Germinal center (tissue), 1 donor: ENCODE measurements at places on chromosomes 3 and 15.

DNA sequence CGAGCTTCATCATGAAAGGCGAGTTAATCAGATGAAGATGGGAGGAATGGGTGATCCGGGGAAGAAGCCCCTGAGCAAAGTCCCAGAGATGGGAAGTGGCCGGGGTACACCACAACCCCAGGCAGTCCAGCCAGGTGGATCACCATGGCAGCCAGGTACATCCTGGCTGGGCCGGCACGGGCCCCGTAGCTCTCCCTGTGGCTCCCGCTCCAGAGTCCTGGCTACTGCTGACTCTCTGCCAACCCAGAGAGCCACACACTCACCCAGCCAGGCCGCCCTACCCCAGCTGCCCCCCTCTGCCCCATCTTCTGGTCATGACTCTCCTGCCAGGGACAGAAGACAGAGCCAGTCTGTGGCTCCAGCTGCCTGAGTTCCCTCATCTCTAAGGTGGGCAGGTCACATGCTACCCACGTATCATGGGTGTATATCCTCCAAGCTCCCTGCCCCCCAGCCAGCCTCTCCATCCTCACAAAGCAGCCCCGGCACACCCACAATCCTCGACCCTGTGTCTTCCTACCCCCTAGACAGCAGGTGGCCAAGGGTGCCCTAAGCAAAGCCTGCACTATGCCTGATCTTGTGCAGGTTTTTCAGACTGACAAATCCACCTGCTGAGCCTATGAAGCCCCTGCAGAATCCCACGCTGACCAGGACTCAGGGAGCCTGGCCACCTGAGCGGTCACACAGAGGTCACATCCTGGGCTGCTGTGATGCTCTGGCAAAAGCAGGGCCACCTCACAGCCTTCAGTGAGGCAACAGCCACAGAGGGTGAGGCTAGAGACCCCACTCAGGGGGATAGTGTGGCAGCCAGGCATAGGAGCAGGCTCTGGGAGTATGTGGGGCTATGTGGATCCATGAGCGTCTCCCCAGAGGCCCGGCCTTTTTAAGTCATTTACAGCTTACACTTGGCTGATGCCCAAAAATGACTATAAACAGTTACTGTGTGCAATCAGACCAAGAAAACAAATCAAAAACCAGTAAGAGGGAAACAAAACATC, 13.2 kb downstream of the XXYLT1 start:
- no peak for DNase-seq

DNA sequence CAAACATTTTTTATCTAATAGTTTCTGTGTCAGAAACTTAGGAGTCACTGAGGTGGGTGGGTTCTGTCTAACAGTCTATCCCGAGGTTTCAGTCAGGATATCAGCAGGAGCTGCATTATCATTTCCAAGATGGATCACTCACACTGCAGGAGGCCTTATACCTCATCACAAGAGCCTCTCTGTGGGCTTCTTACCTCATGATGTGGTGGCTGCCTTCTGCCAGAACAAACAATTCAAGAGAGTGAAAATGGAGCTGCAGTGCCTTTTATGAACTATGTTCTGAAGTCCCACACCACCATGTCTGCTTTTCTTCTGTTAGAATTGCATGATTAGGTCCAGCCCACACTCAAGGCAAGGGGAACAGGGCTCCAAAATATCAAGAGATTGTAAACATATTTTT, 27.9 kb downstream of the RFX7 start:
- DNase-seq = no peak

DNA sequence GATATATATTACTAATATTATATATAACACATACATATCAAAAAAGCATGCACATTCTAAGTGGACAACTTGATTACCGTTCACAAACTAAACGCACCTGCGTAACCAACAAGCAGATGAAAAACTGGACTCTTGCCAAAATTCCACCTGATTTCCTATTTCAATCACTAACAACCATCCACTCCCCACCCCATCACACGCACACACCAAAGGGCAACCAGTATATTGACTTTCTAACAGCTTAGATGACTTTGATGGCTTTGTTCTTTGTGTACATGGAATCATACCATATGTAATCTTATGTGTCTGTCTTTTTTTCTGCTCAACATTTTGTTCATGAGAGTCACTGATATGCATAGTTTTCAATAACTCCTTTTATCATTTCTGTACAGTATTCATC, 496.8 kb upstream of the ARRDC4 start:
- DNase-seq = no peak

DNA sequence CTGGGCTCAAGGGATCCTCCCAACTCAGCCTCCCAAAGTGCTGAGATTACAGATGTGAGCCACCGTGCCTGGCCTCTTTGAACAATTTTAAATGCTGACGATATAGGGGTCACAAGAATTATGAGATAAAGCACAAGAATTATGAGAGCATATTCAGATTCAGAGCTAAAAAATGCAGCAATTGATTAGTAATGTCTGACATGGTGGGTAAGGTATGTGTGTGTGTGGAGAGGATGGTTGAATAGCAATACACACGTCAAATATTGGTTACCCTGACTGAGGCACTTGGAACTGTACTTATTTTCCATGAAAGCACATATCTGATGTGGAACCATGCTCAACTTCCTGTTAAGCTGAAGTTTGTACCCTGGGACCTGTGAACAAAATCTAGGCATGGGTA, 115.6 kb downstream of the EOMES start:
- DNase-seq = no peak

GRCh38 chr3:172087198-172087597, 47.8 kb downstream of the FNDC3B start:
- DNase-seq = no peak

DNA sequence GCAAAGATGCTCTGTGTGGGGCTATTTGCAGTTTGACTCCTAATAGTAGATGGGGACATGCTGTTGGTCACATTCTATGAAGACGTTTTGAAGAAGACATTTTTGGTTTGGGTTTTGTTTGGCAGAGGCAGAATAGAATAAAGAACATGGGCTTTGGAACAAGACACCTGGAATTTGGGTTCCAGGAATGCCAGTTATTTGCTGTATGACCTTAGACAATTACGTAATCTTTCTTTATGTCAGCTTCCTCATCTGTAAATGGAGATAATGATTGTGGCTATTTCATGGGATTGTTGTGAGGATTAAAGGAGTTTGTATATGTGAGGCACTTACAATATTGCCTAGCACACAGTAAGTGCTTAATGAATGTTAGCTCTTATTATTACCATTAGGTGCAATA, 91.6 kb downstream of the MESD start:
- DNase-seq = no peak

DNA sequence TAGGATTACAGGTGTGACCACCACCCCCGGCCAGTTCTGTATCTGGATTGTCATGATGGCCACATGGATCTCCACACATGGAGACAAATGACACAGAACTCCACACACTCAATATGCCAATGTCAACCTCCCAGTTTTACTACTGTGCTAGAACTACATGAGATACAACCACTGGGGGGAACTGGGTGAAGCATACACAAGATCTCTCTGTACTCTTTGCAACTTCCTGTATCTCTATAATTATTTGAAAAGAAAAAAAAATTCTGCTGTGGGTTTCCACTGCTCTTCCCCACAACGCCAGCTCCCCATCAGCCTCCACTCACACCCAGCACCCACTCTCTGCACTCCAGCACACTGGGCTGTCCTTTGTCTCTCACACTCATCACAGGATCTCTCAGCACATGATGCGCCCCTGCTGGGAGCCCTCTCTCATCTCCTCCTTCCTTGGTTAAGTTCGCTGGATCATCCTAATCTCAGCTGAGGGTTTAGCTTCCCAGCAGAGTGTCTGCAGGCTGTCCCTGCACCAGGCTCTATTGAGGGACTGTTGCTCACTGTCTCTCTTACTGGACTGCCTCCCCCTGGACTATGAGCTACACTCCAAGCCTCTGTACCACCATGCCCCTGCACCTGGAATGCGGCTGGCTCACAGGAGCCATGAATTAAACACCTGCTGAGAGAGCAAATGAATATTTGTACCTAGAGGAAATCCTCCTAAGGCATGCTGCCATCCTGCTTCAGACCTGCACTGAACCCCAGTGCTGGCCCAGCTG, 10.7 kb upstream of the RAB43 start:
- DNase-seq = no peak

DNA sequence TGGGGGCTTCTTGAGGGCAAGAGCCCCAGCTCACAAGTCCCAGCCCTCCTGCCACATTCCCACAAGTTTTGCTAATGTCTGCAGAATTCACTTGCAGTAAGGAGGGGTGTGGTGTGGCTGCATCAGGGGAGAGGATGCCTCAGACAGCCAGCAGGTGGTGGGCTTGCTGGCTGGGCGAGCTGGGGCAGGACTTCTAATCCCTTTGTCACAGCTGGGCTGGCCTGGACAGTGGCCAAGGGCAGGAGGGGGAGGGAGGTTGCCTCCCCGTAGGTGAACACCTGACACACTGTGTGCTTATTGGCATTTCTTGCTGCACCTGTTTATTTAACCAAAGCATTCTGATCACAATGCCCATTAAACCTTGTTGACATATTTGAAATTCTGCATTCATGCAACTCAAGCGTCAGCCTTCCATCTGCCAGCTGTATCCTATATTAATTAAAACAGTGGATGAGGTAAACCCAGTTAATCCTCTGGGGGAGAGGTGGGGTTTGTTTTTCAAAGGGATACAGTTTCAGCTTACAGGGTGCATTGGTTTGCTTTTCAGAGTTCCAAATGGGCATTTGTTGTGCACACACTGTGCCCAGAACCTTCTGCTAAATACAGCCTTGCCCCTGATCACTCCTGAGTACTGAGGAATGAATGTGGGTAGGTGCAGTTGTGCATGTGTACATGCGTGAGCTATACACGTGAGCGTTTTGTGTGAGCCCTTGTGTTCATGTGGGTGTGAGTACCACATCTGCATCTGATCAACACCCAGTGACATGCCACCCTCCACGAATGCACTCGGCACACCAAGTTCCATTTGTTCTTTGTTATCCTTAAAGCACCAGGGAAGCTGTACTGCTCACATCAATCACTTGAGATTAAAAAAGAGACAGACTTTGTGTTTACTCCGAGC, 268.7 kb downstream of the XXYLT1 start:
- peak; percentile 60 for DNase-seq

DNA sequence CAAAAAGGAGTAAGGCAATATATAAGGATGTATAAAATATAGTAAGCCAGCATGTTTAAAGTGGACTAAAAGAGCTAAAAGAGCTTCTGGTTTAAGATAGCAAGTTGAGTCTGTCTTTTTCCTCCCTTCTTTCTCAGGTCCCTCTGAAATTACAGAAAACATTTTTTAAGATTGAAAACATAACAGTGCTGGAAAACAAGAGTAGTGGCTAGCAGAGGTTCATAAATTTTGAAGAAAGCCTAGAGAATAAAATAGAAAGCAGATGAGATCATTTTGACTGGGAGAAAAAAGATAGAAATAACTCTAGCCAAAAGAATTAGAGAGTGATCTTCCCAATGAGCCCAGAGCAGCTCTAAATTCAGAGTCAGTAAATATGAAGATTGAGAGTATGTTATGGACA, 41.9 kb downstream of the ATP8B4 start:
- DNase-seq = no peak

DNA sequence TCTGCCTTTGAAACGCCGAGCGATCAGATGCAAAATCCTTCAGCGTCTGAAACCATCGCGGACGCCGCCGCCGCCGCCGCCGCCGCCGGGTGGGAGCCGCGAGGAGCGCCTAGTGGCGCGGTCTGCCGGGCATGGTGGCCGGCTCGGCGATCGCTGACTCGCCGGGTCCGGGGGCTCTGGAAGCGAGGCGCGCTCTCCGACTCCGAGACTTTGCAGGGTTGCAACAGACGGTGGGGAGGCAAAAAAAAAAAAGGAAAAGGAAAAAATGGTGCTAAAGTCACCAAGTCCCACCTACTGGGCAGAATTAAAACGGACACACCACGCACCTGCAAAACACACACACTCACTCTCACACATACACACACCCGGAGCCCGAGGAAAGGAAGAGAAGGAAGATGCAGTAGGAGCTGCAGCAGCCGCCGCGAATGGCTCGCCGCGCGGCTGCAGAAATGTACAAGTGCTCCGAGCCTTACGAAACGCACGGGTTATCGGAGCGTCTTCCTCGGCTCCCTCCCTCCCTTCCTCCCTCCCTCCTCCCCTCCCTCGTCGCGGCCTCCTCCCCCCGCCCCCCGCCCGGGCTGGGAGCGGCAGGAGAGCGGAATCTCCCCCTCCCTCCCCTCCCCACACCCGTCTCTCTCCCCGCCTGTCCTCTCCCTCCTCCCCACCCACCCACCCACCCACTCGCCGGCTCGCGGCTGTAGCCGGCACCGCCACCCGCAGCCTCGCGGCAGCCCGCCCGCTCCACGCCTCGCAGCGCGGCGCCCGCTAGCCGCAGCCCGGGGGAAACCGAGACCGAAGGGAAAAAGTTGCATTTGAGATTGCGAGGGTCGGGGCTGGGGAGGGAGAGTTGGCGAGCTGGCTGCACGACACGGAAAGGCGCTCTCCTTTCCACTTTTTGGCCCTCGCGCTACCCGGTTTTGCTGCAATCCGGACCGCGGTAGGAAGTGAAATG, at the start of gene NTRK3:
Gene NTRK3, minus strand, starts transcription at position 461 of the 952 bp plus-strand sequence. CDS start 586 bp downstream, outside the sequence.
- DNase-seq = no peak

DNA sequence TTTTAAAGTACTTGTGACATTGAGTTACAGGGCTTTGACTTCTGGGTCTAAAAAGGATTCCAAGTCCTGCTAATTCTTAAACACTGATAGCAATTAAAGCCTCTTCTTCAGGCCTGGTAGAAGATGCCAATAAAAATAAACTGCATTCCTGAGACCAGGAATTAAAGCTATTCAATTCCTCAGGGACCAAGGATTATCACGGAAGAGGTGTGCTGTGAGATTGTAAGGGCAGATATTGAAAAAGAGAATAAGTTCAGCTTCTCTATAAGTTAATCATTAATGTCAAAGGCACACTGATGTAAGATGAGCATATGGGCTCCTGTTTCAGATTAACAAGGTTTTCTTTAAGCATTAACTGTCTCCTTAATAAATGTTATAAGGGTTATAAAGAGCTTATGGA, 611.3 kb downstream of the SI start:
- DNase-seq = no peak

- no peak for DNase-seq
These were observed 222.3 kb upstream of the CDIN1 start for GRCh38 chr15:36356978-36357601.

DNA sequence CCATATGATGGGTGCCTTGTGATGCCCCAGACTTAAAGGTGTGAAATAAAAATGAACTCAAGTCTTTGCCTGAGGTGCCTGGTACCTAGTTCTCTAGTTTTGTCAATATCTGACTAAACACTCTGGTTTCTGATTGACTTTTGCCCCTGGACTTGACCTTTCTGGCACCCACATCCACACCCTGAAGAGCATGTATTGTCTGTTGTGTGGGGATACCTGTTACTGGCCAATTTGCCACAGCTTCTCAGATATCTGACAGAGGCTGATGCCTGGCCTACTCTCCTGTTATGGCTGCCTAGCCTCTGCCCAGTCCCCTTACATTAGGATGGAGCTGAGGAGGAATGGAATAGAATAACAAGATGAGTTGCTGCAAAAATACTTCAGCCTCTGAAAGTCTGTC, 3.6 kb downstream of the ZBTB38 start:
- DNase-seq = no peak

DNA sequence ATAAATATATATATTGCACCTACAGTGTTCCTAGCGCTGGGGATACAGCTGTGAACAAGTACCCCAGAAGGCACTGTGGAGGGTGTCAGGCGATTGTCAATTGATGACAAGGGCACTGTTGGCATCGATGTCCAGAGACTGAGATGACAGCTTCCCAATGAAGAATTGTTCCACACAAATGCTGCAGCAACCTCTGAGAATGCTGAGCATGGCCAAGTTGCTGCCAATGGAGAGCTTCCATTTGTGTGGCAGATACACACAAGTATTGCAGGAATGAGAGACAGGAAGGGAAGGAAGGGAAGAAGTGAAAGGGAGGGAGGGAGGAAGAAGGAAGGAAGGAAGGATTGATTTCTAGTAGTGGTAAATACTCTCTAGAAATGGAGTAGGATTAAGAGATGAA, 21.9 kb downstream of the LRTM1 start:
- DNase-seq = no peak
